Fibroblast of lung (primary cell): ENCODE measurements at places on chromosomes 7 and 10.

GRCh38 chr7:751826-752225, 24.7 kb upstream of the PRKAR1B start:
- DNase-seq = no peak

- no peak for DNase-seq
Observed at GRCh38 chr7:157684157-157684908, 347.5 kb downstream of the DNAJB6 start.

DNA sequence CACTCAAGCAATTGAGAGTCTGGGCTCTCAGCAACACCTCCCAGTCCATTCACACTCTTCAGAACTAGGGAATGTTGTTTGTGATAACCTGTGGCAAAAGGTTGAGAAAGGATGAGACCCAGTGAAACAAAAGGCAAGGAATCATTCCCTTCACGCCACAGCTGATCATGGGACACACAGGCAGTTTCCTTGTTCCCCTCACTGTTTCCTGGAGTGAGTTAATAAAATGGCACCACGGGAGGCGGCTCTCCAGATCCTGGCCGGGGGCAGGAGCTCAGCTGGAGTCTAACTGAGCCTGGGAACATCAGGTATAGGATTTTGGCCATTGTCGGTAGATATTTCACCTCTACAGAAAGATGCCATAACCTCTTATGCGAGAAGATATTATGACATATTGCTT, 107.3 kb upstream of the FAM171A1 start:
- DNase-seq = no peak

DNA sequence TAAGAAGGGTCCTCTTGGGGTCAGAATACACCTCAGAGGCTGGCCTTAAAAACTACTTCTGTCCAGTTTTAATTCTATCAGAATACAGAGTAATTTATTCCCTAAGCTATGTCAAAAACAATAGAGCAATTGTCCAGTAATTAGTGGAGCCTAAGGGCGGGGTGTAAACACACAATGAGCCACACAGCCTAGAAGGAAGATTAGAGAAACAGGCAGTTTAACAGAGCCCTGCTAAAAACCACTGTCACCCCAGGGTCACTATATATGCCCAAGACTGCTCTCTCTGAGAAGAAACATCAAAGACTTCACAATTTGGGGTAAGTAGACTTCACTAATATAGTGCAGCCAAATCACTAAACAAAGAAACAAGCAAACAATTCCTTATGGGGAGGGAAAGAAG, 27.2 kb upstream of the WNT2 start:
- no peak for DNase-seq

GRCh38 chr10:126892226-126893175, 12.7 kb upstream of the DOCK1 start:
- DNase-seq = no peak

DNA sequence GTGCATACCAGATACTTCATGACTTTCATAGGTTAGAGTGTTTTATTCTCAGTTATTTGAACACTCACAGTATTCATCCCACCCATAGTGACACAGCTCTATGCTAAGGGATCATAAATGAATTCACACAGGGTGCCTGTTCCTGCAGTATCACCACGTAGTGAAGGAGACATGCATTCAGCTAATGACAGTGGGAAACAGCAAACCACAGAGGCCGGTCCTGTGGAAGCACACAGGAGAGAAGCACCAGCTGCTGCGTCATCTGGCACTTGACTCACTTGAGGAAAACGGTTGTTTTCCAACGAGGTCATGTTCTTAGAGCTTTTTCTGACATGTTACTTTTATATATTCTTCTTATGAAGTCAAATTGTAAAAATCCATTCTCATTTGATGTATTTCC, 73.0 kb downstream of the UBE3C start:
- DNase-seq = peak; percentile 91

- DNase-seq = no peak
Observed at GRCh38 chr7:99189222-99189621, 18.7 kb downstream of the KPNA7 start.

DNA sequence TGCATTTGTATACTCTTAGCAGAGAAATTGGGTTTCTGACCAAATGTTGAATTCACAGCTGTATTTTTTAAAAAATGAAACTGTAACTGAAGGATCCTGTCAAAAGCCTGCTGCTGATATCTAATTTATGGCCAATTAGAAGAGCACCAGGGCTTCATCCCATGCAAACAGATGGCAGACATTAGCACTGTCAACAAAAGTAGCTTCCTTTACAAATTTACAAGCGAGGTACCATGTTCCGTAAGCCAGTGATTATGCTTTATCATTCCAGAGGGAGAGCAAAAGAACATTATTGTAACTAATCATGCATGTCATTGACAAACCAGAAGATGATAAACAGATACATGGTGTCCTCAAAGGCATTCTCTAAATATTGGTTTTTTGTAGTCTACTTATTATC, 177.2 kb upstream of the DKK1 start:
- DNase-seq = no peak
